ENCODE measurements at places on chromosomes 13 and 19.
A peak's percentile ranks its signal among the peaks of the same experiment; 100 is the strongest.

GRCh38 chr19:15116856-15117255 is 9.7 kb downstream of the SYDE1 start:
- peaks cover 97% of the 10 kb centered on the region for H3K36me3 ChIP-seq
- no peak overlapping the region for H3K27ac ChIP-seq
- H3K4me3 ChIP-seq = no peak overlapping the region
- no peaks in the 10 kb centered on the region for H3K4me1 ChIP-seq

GRCh38 chr13:72505376-72505775 is 222.1 kb downstream of the MZT1 start:
- H3K27me3 ChIP-seq = no peaks in the 10 kb centered on the region
- DNase-seq = no peak
- H3K36me3 ChIP-seq = no peaks in the 10 kb centered on the region
- H3K27ac ChIP-seq = no peak overlapping the region
- H3K4me1 ChIP-seq = no peaks in the 10 kb centered on the region
- H3K4me3 ChIP-seq = no peak overlapping the region

- no peaks in the 10 kb centered on the region for H3K27me3 ChIP-seq
- peak overlapping the region; percentile 59 for H3K27ac ChIP-seq
- H3K4me1 ChIP-seq = peaks cover 6% of the 10 kb centered on the region
Measured at GRCh38 chr19:21321996-21322395, 7.2 kb downstream of the ZNF708 start.

- H3K36me3 ChIP-seq = peaks cover 31% of the 10 kb centered on the region
- H3K27ac ChIP-seq = no peak overlapping the region
- no peak overlapping the region for H3K4me3 ChIP-seq
Measured at GRCh38 chr19:50485284-50485955, 8.8 kb upstream of the GARIN5A start.

DNA sequence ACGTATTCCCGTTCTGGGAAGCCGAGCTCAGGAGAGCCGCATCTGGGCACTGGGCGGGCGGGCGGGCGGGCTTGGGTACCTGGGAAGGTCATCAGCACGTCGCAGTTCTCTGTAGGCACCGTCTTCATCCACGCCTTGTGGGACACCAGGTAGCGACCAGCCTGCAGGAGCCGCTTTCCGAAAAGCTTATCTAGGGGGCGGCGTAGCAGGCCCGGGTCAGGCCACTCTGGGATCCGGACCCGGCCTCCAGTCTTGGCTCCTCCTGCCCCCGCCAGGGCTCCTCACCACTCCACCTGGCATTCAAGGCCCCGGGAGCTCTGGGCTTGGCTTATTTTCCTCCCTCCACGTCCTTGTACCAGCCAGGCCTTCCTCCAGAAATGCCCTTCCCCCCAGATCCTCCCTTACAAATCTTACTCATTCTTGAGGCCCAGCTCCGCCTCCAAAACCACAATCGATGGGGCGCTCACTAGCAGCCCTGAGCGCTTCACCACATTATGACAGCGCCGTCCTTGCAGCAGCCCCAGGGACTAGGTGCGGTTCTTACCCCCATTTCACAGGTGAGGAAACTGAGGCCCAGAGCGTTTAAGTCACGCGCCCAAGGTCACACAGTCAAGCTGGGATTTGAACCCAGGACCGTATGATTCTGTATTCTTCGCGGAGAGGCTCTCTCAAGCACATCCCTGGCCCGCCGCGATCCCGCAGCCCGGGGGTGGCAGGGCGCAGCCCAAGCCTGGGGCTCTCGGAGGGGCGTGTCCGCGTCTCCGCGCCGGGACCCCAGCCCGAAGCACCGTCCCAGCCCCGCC is 843 bp downstream of the ANO8 start:
- DNase-seq = no peak
- peak overlapping the region; percentile 78 for H3K27ac ChIP-seq
- peak overlapping the region; percentile 74 for H3K4me3 ChIP-seq
- peaks cover 13% of the 10 kb centered on the region for H3K27me3 ChIP-seq
- H3K4me1 ChIP-seq = peaks cover 51% of the 10 kb centered on the region

- H3K27ac ChIP-seq = no peak overlapping the region
- H3K27me3 ChIP-seq = no peaks in the 10 kb centered on the region
- DNase-seq = no peak
- H3K4me3 ChIP-seq = no peak overlapping the region
- H3K36me3 ChIP-seq = no peaks in the 10 kb centered on the region
Measured at GRCh38 chr13:61453121-61453520, 37.5 kb upstream of the PCDH20 start.

GRCh38 chr19:15562861-15563260 is 52.2 kb upstream of the CYP4F8 start:
- peaks cover 8% of the 10 kb centered on the region for H3K4me1 ChIP-seq
- H3K4me3 ChIP-seq = no peak overlapping the region
- peaks cover 13% of the 10 kb centered on the region for H3K27me3 ChIP-seq
- DNase-seq = no peak

GRCh38 chr13:112626761-112627160 is 38.8 kb upstream of the TUBGCP3 start:
- H3K36me3 ChIP-seq = no peaks in the 10 kb centered on the region
- no peaks in the 10 kb centered on the region for H3K4me1 ChIP-seq
- DNase-seq = no peak
- H3K4me3 ChIP-seq = no peak overlapping the region

GRCh38 chr13:50438351-50438750 is 405.1 kb downstream of the DLEU7 start:
- no peaks in the 10 kb centered on the region for H3K27me3 ChIP-seq
- no peaks in the 10 kb centered on the region for H3K4me1 ChIP-seq
- DNase-seq = no peak
- H3K27ac ChIP-seq = no peak overlapping the region
- H3K4me3 ChIP-seq = no peak overlapping the region
- no peaks in the 10 kb centered on the region for H3K36me3 ChIP-seq

DNA sequence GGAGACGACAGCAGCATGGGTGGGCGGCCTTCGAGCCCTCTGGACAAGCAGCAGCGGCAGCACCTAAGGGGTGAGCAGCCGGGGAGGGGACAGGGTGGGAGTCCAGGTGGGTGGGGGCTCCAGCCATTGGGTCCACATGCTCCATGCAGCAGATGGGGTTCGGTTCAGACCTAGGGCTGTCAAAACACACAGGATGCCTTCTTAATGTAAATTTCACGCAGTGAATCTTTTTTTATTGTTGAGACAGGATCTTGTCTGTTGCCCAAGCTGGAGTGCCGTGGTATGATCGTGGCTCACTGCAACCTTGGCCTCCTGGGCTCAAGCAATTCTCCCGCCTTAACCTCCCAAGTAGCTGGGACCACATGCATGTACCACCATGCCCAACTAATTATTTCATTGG is 15.9 kb downstream of the PGLS start:
- peaks cover 11% of the 10 kb centered on the region for H3K27me3 ChIP-seq
- no peak overlapping the region for H3K4me3 ChIP-seq
- no peaks in the 10 kb centered on the region for H3K36me3 ChIP-seq

- no peak for DNase-seq
- H3K36me3 ChIP-seq = peaks cover 61% of the 10 kb centered on the region
- H3K4me3 ChIP-seq = no peak overlapping the region
- H3K27me3 ChIP-seq = no peaks in the 10 kb centered on the region
Measured at GRCh38 chr13:45003417-45003816, 14.1 kb downstream of the GPALPP1 start.

GRCh38 chr19:17685451-17686022 is 2.6 kb downstream of the UNC13A start:
- H3K4me3 ChIP-seq = no peak overlapping the region
- no peak for DNase-seq
- peaks cover 23% of the 10 kb centered on the region for H3K4me1 ChIP-seq
- peaks cover 88% of the 10 kb centered on the region for H3K27me3 ChIP-seq
- H3K36me3 ChIP-seq = no peaks in the 10 kb centered on the region

GRCh38 chr13:39038569-39039030 is 344 bp downstream of the NHLRC3 start:
- peak overlapping the region; percentile 83 for H3K4me3 ChIP-seq
- no peak for DNase-seq
- no peaks in the 10 kb centered on the region for H3K27me3 ChIP-seq
- H3K27ac ChIP-seq = peak overlapping the region; percentile 82
- H3K36me3 ChIP-seq = no peaks in the 10 kb centered on the region
- H3K4me1 ChIP-seq = peaks cover 49% of the 10 kb centered on the region

DNA sequence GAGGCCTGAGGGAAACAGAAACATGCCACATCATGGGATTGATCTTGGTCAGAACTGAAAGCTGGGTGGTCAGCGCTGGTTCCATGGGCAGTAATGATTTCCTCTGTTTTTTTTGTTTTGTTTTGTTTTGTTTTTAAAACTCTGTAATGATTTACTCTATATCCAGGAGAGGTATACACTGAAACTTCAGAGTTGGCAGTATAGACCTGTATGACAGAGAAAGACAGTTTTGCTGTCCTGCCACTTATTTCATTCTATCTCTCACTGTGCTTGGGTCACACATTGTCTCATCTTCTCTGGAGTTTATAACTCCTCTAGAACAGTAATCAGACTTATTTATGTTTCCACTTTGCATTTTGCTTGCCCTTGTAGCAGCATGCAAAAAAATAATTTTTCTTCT is 105.1 kb upstream of the SLITRK1 start:
- no peaks in the 10 kb centered on the region for H3K36me3 ChIP-seq
- no peaks in the 10 kb centered on the region for H3K4me1 ChIP-seq

- no peak for DNase-seq
- no peak overlapping the region for H3K4me3 ChIP-seq
- H3K36me3 ChIP-seq = no peaks in the 10 kb centered on the region
- no peaks in the 10 kb centered on the region for H3K4me1 ChIP-seq
- no peaks in the 10 kb centered on the region for H3K27me3 ChIP-seq
Measured at GRCh38 chr13:21964686-21965085, 293.8 kb downstream of the FGF9 start.

DNA sequence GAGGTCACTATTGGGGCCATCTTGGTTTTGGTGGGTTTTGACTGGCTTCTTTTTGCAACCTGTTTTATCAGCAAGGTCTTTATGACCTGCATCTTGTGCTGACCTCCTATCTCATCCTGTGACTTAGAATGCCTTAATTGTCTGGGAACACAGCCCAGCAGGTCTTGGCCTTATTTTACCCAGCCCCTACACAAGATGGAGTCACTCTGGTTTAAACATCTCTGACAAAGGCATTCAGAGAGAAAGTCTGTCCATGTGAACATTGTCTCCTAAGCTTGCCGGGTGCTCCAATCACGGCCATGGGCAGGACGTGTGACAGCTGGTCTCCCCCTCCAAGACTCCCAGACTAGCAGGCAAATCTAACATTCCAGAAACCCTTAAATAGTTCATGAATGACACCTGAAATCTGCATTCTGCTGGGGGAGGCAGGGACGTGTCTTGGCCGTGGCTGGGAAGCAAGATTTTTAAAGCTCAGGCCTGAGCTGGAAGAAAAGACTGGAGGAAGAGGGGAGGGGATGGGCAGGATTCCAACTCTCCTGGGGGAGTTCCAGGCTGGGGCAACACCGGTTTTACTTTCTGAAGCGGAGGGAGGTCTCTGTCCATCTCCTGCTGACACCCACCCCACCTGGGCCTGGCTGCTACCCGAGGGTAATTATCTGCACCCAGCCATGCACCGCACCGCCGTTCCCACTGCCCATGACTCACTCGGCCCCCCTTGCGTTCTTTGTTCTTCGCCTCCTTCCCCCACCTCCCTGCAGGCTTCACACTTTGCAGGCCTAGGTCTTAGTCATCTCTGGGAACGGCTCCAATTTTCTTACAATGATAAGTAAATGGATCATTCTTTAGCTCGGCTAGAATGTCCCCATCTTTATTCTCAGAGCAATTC is 11.6 kb upstream of the OR1M1 start:
- H3K4me3 ChIP-seq = no peak overlapping the region
- H3K27ac ChIP-seq = no peak overlapping the region
- DNase-seq = no peak

GRCh38 chr13:59658738-59659330 is 504.9 kb downstream of the DIAPH3 start:
- no peak overlapping the region for H3K27ac ChIP-seq
- no peak for DNase-seq
- no peaks in the 10 kb centered on the region for H3K27me3 ChIP-seq
- H3K4me1 ChIP-seq = no peaks in the 10 kb centered on the region

DNA sequence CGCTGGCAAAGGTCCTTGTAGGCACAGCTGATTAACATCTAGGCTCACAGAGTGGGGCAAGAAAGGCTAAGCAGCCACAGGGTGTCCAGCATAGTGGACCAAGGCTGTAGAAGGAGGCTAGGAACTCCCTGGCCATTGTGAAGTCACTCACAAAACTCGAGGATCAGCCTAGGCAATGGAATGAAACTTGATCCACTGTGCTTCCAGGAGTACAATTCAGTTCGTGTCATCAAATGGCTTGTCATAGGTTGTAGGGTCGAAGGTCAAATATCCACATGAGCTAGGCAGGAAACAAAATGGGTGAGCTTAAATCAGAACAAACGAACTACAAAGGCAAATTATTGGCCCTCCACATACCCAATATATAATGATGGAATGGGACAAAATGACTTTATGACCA is 4.4 kb upstream of the FAM187B start:
- no peak overlapping the region for H3K27ac ChIP-seq
- H3K4me3 ChIP-seq = no peak overlapping the region
- DNase-seq = peak; percentile 44
- no peaks in the 10 kb centered on the region for H3K36me3 ChIP-seq
- H3K27me3 ChIP-seq = no peaks in the 10 kb centered on the region

GRCh38 chr13:46812301-46812797 is 15.4 kb upstream of the ESD start:
- H3K27me3 ChIP-seq = peaks cover 6% of the 10 kb centered on the region
- H3K4me1 ChIP-seq = no peaks in the 10 kb centered on the region
- H3K27ac ChIP-seq = no peak overlapping the region
- H3K4me3 ChIP-seq = no peak overlapping the region

GRCh38 chr19:5890099-5890498 is 13.5 kb downstream of the NDUFA11 start:
- peaks cover 9% of the 10 kb centered on the region for H3K27me3 ChIP-seq
- H3K4me1 ChIP-seq = peaks cover 32% of the 10 kb centered on the region
- peaks cover 6% of the 10 kb centered on the region for H3K36me3 ChIP-seq
- DNase-seq = no peak
- no peak overlapping the region for H3K27ac ChIP-seq
- no peak overlapping the region for H3K4me3 ChIP-seq

DNA sequence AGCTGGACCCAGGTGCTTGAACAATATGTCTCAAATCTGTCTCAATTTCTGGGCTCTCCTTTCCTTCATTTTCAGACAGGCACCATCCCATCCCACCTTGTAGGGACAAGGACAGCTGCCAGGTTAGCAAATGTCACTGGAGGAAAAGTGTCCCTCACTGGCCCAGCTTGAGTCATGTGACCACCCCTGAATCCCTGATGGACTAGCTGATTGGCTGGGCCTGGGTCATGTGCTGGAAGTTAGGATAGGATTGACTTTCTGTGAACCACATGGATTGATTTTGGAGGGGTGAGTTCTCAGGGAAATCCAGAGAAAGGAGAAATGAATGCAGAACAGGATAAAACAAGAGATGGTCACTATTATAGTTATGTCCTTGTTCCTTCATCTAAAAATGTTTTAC is 28.2 kb upstream of the FXYD3 start:
- no peak for DNase-seq
- peaks cover 12% of the 10 kb centered on the region for H3K4me1 ChIP-seq
- H3K27me3 ChIP-seq = no peaks in the 10 kb centered on the region
- H3K27ac ChIP-seq = no peak overlapping the region
- no peak overlapping the region for H3K4me3 ChIP-seq

Measured in suprapubic skin (tissue), 4 donors.